IPS DF 19.7 (cell line): ENCODE measurements at places on chromosomes 1 and 21.

DNA sequence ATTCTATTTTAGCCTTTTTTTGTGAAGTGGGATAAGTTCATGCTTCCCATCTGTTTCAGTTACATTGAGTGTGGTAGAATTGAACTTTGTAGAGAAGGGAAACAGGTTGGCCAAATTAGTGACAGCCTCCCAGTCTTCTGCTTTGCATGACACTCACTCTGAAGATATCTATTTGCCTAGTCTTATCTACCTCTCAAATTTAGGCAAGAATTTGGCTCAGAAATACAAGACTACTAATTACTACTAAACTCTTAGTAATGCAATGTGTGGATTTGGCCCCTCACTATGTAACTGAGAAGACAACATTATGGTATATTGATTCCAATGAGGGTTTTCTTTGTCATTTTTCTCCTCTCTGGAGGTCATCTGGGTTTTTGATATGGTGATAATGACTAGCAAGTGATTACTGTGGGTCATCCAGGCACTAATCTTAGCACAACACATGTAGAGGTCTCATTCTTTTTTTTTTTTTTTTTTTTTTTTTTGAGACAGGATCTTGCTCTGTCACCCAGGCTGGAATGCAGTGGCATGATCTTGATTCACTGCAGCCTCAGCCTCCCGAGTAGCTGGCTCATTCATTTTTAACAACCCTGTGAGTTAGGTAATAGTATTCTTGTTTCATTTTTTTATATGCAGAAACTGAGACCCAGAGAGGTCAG lies 6.3 kb downstream of the FAM20B start:
- no peak for DNase-seq

DNA sequence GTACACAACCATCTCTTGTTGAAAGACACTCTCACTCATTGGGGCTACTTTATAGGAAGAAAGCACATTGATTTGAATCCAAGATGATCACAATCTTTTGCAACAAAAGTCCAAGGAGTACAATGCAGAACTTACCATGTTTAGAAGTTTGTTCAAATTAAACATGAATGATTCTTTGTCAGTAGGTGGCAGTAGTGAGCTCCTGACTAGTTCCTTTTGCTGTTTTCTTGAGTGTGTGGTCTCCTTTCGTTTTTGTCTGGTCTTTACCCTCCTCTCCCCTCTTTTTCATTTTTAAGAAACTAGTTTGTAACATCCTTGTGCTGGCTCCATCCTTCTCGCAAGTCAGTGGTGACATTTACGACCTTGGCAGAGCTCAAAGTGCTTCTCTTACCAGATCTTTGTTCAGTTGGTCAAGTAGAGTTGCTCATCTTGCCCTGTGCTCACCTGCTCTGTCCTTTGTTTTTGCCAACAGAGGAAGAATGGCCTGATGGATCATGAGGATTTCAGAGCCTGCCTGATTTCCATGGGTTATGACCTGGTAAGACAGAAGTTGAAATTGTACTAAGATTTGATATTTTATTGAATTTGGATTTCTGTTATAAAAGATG lies 35.7 kb upstream of the MTR start:
- DNase-seq, result no peak

DNA sequence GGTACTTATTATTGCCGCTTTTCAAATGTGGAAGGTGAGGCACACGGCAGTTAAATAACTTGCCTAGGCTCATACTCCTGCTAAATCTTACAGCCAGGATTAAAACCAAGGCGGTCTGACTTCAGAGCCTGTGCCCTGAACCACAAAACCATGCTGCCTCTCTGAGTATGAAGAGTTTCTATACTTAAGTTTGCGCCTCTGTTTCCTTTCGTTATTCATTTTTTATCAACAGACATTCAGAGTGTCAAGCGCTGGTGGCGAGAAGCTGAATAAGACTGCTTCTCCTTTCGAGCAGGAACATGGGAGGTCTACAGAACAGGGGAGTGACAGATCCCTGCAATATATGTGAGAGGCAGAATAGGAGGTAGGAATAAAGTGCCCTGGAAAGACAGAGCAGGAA lies 96.0 kb upstream of the DUSP10 start:
- DNase-seq, result no peak

GRCh38 chr21:29164323-29164942 lies 34.0 kb downstream of the MAP3K7CL start:
- DNase-seq, result no peak

DNA sequence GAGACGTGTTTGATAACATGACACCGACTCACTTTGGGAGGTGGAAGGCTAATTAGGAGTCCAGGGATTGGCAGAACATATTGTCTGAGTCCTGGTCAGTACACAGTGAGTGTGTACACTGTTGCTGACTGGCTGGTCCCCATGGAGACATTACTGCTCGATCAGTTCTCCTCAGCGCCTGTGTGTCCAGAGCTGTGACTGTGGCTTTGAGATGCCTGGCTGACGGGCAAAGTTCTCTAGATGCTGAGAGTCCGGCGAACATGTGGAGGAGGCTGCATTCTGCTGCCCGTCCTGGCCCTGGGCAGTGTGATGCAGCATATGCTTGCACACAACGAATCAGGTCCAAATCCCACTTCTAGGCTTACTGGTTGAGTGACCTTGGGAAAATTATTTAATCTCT lies 280.1 kb upstream of the ST6GALNAC5 start:
- DNase-seq, result no peak
